Fibroblast of upper back skin (primary cell): ENCODE measurements at places on chromosomes 2 and 18.
A peak's percentile ranks its signal among the peaks of the same experiment; 100 is the strongest.

GRCh38 chr2:159637988-159638501 is 21.7 kb upstream of the BAZ2B start:
- peak; percentile 96 for DNase-seq

- DNase-seq: peak; percentile 90
These were observed 249.7 kb upstream of the OSR1 start for GRCh38 chr2:19607931-19608771.

GRCh38 chr2:36060133-36060532 is 295.4 kb upstream of the CRIM1 start:
- DNase-seq: no peak

DNA sequence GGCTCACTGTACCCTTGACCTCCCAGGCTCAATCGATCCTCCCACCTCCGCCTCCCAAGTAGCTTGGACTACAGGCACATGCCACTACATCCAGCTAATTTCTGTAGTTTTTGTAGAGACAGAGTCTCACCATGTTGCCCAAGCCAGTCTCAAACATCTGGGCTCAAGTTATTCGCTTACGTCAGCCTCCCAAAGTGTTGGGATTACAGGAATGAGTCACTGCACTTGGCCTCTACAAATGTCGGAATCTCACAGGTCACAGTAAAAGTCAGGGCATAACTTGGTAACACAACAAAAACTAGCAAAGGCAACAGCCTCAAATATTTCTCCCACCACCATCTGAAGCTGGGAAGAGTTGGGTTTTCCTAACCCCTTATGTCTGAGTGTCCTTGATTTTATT is 25.3 kb downstream of the SCG2 start:
- peak; percentile 91 for DNase-seq

GRCh38 chr2:98121149-98121548 is 34.2 kb downstream of the VWA3B start:
- DNase-seq: no peak

DNA sequence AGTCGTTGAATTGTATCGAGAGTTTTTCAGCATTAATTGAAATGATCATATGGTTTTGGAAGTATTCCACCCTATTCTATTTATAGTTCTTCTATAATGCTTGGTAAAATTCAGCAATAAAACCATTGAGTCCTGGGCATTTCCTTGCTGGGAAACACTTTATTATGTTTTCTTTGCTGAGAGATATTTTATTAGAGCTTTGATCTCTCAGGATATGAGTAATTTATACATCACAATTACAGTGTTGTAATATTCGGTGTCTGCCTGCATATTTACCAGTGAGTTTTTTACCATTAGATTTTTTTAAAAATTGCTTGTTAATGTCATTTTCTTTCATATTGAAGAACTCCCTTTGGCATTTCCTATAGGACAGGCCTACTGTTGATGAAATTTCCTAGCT is 402.7 kb upstream of the FSIP2 start:
- no peak for DNase-seq

- DNase-seq: peak; percentile 43
These were observed 234.1 kb downstream of the ALPK2 start for GRCh38 chr18:58394602-58395425.

DNA sequence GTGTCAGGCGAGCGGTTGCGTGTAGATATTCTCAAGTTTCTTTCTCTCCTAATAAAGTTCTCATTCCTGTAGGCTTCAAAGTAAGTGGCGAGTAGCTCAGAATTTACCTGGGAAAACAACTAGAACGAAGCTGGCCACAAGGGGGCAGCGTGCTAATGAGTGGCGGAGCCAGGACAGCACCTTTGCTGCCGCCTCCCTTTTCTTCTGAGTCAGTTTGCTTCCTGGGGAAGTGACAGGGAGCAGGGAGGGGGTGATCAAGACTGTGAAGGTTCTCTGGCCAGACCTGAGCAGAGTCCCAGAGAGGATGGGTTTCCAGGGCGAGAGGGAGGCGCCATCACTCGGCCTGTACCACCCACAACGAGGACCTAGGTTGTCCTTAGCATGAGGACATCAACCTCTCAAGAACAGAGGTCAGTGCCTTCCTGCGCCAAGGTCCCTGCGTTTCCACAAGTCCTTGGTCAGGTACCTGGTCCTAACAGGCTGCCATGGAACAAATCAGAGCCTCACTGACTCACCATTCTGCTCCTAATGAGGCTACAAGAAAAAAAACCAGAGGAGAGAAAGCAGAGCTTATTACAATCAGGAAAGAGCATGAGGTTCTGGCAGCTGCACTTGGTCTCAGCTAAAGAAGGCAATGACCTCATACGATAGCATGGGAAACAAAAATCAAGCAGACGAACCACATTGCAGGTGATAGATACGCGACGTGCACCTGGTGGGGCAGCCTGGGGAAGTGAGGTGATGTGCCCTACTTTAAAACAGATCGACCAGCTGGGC is 98.7 kb downstream of the PLB1 start:
- peak; percentile 76 for DNase-seq

- DNase-seq: no peak
These were observed 99.5 kb downstream of the USP40 start for GRCh38 chr2:233466991-233467603.

DNA sequence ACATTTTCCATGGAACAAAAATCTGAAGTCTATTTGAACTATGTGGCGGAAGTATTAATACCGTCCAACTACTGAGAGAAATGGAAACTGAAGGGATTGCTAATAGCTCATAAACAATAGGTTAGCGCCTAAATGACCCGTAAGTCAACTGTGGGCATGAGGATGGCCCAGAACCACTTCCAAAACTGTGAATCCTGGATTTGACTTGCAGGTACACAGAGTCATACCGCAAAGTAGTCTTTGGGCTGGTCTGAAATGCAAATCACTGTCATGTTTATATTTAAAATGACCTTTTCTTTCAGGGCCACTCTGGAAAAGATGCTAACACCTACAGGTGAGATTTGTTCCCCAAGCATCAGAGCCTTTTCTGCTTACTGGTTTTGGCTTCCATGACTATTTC is 50.6 kb downstream of the STAT4 start:
- DNase-seq: no peak
